ENCODE measurements at places on chromosomes 5 and 9.

DNA sequence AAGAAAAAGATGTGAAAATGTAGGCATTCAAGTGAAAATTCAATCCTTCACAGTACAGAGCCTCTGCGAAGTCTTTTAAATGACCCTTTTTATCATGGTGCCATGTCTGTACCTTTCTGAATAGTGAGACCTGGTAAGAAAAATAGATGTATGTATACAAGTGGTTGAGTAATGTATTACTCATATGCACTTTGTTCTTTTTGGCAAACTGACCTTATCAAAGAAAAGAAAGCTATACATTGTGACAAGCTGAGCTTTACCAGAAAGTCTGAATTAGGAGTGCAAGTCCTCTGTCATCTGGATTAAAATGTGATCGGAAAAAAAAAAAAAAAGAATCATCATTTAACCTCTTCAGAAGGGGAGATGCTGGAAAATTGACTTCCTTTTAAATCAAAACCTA lies 356.4 kb upstream of the CCNH start:
- no peak for DNase-seq

GRCh38 chr9:16575142-16575985 lies 295.1 kb downstream of the BNC2 start:
- DNase-seq: no peak

DNA sequence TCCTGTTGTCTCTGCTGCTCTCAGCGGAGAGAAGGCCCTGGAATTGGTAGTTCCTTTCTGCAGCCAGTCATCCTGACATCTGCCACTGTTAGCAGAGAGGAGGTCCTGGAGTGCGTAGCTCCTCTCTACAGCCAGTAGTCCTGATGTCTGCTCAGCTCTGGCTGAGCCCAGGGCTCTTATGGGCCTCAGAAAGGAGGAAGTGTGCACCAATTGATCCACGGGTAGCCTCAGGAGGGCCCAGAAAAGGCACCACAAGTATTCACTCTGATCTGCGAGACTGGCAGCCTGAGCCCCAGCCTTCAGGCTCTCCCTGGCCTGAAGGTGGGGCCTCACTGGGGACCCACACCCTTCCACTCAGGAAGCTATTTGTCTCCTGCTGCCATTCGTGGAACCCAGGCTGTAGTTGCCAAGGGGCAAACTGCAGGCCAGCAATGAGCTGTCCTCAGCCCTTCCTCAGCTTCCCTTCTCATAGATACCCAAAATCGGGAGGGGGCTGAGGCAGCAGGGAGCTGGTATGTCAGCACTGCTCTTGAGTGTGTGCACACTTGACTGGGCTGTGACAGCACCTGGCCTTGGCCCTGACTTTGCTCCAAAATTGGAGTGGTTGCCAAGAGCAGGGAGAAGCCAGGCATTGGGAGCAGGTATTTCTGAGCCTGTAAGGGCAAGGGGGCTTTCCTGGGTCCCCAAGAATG lies 1049.5 kb upstream of the ACO1 start:
- DNase-seq: no peak

DNA sequence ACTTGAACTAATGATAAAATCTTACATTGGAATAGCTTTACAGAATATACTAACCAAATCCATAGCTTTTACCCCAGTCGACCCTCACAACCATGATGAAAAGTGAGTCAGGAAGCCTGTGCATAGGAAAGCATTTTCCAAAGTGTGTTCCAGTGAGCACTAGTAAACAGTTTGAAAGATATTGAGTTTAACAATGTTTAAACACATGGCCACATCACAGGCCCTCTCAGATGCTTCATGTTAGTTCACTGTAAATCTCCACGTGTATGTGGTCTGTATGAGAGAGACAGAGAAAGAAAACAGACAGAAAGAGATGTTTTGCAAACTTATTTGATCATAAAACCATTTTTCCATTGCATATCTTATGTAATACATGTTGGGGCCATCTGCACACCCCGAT lies 27.0 kb downstream of the PRUNE2 start:
- no peak for DNase-seq

DNA sequence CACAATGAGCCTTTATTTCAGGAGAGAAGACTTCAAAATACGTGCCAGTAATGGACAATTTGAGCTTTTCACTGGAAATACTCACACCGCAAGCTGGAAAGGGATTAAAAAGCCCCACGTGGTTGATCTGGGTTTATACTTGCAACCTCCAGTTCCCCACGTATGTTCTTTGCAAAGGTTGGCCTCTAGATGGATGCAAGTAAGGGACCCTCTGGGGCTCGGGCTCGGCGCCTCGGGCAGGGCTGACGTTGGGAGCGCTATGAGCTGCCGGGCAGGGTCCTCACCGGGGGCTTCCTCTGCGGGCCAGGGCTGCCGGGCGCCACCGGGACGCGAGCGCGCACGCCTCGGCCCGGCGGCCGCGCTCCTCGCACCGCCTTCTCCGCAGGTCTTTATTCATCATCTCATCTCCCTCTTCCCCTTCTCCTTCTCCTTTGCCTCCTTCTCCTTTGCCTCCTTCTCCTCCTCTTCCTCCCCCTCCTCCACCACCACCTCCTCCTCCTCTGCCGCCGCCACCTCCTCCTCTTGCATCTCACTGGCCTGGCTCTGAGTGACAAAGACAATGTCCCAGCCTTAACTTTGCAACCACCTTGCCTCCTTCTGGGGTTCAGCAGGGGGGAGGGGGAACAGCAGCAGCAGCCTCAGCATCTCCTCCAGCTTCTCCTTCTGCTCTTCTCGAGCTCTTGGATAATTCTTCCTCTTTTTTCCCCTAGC lies 701 bp upstream of the ZNF462 start:
- peak; percentile 54 for DNase-seq

- peak; percentile 5 for DNase-seq
Measured at GRCh38 chr5:156815988-156816599, 34.0 kb upstream of the PPP1R2B start.

DNA sequence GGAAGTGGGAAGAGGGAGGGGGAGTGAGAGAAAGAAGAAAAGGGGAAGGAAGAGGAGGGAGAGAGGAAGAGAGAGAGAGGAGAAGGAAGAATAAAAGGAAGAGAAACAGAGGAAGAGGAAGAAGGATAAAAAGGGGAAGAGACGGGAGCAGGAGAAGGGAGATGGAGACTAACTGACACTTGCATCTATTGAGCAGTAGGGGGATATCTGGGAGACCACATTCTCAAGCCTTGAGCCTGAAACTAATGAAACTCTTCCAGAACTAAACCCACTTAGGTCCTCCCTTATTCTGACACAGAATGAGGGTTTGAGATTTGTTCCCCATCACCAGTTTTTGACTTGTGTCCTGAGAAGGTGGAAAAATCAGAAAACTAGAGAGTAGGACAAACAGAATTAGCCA lies 533.3 kb downstream of the CDH12 start:
- DNase-seq: no peak

DNA sequence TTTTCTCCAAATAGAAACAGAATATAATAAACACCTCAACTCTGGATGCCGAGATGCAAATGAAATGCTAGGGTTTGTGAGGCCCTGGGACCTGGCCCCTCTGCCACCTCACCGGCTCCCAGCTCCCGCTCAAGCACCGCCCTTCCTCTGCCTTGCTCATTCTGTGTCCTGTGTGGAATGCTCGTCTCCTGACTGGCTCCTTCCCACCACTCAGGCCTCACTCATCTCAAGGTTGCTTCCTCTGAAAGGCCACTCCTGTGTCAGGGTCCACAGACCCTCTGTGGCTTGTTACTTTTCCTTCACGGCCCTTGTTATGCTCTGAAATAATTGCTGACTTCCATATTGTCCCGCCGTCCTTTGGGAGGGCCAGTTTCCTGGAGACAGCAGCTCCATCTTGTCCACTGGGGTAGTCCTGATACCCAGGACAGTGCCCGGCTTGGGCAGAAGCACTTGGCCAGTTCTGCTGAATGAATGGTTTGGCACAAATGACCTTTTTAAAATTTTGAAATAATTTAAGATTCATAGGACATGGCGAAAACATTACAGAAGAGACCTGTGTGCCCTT lies 15.4 kb downstream of the RNF44 start:
- no peak for DNase-seq

DNA sequence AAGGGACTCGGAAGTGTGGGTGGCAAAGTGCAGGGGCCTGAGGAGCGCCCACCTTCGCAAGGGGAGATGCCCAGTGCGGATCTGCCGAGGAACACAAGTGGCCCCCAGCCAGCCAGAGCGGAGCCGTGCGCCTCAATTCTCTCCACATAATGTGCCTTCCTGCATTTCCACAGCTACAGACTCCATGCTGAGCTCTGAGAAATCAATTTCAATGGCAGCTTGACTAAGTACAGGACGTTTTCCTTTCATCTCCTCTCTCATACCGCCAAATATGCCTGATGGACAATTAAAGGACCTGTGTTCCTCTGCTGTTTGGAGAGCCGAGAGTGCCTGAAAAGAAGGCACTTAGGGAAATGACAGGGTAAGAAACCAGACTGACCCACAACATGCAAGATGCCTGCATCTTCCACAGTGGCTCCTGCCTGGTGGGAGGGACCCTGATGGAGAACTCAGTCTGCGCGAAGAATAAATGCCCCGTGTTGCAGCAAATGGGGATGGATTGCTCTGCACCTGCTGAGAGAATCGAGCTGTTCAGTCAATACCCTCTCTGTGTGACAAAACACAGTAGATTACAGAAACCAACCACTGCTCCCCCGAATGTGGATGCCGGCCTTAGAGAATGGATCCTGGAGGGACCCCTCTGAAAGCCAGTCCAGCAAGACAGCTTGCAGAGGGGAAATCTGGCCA lies 38.6 kb upstream of the OLFM1 start:
- no peak for DNase-seq

- no peak for DNase-seq
Measured at GRCh38 chr5:94499806-94500205, 118.6 kb downstream of the KIAA0825 start.

DNA sequence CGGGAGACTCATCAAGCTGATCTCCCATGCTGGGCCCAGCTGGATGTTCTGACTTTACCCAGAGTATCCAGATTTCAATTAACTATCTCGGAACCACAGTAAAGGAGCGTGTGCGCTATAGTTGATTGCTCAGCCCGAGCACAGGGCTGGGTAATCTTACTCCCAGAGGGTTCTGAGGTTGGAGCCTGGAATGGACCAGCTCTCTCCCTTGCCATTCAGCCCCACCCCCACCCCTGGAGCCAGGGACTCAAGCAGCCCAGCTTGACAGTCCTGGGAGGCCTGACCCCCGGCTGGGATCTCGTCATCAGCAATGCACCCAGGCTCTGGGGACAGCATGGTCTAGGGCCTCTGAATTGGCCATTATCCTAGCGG lies 23.7 kb upstream of the PTGES start:
- DNase-seq: no peak

GRCh38 chr9:105646879-105647594 lies 15.2 kb upstream of the TAL2 start:
- no peak for DNase-seq

GRCh38 chr5:154025951-154026350 lies 12.8 kb downstream of the FAM114A2 start:
- DNase-seq: no peak

- no peak for DNase-seq
Measured at GRCh38 chr9:127139775-127140174, 17.3 kb upstream of the ANGPTL2 start.

GRCh38 chr5:124403281-124403680 lies 343.2 kb downstream of the ZNF608 start:
- no peak for DNase-seq

DNA sequence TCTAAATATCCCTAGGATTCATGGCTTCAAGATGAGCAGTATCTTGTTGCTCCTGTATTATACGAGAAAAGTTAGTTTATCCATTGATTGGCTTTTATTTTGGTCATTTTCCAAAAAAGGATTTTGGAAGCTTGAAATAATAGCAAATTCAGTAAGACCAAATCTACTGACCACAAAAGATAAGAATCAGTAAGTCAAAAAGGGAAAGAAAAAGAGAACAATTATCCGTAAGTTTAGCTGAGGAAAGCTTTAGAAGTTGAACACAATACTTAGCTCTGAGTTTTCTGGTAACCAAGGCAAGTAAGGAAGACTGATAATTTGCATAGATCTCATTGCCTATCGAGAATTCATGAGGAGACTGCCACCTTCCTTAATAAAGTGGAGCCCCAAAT lies 9.1 kb downstream of the TGFBR1 start:
- no peak for DNase-seq

DNA sequence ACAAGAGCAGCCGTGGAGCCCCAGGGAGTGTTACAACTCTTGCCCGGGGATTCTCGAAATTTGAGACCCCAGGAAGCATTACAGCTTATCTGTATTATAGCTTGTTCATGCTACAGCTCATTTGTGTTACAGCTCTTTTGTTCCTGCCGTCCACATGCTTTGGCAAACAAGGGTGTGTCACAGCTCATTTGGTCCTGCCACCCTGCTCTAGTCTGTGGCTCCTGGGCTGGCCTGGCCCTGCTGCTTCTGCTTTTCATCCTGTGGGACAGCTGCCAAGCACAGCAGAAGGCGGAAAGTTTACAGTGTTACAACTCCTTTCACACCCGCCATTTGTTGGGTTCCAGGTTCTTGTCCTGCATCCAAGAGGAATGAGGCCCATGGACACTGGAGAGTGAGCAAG lies 685.0 kb downstream of the SLCO4C1 start:
- no peak for DNase-seq

DNA sequence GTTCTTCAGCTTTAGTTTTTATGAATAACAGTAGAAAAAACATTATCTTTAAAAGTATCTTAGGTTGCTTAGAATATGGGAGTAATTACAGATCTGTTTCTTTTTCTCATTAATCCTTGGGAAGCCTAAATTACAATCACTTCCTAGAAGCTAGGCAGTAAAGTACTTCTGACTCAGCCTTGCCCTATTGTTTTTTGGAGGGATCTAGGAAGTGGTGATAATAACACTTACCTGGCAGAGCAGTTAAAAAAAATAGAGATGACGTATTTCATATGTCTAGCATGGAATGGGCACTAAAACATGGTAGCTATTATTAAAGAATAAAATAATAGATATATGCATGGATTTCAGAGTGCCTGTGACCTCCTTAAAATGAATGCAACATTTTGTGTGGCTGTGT lies 8.2 kb upstream of the FST start:
- no peak for DNase-seq

- DNase-seq: no peak
Measured at GRCh38 chr5:89047571-89047970, 164.6 kb upstream of the MEF2C start.

DNA sequence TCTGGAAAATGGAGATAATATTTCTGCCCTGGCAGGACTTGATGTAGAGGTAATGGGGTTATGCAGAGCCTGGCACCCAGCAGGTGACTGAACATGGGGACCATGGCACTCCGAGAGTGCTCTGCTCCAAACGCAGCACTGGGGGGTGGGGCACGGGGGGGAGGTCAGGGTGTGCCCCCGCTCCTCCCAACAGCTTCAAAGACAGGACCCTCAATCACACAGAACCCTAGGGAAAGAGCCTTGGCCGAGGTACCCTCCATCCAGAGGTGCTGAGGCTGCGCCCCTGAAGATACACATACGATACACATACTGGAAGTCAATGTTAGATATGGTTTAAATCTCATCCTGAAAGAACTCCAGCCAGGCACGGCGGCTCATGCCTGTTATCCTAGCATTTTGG lies 26.6 kb upstream of the CEP72 start:
- no peak for DNase-seq

GRCh38 chr5:32022638-32023037 lies 151.5 kb downstream of the GOLPH3 start:
- no peak for DNase-seq

GRCh38 chr5:117682416-117682815 lies 1107.8 kb upstream of the SEMA6A start:
- no peak for DNase-seq

GRCh38 chr9:34759432-34760134 lies 49.6 kb upstream of the CCL21 start:
- no peak for DNase-seq

- no peak for DNase-seq
Measured at GRCh38 chr5:24668050-24668449, 23.3 kb upstream of the CDH10 start.
